Esophagus squamous epithelium (tissue), 5 donors: ENCODE measurements at places on chromosomes 4 and X. TPM values are rescaled to one million over a fixed set of nuclear protein-coding genes. Genes with fewer than 3 reads are reported as not detected.

GRCh38 chrX:28988246-28988645 lies 401.0 kb downstream of the IL1RAPL1 start:
- H3K4me1 ChIP-seq, result no peaks in the 10 kb centered on the region
- H3K27me3 ChIP-seq, result no peaks in the 10 kb centered on the region
- no peak overlapping the region for H3K4me3 ChIP-seq
- no peaks in the 10 kb centered on the region for H3K36me3 ChIP-seq
- DNase-seq, result no peak

- H3K36me3 ChIP-seq, result no peaks in the 10 kb centered on the region
- H3K4me1 ChIP-seq, result peaks cover 3% of the 10 kb centered on the region
- no peak overlapping the region for H3K27ac ChIP-seq
- no peak overlapping the region for H3K4me3 ChIP-seq
- DNase-seq, result no peak
Measured at GRCh38 chrX:112849016-112849415, 8.4 kb upstream of the AMOT start.

DNA sequence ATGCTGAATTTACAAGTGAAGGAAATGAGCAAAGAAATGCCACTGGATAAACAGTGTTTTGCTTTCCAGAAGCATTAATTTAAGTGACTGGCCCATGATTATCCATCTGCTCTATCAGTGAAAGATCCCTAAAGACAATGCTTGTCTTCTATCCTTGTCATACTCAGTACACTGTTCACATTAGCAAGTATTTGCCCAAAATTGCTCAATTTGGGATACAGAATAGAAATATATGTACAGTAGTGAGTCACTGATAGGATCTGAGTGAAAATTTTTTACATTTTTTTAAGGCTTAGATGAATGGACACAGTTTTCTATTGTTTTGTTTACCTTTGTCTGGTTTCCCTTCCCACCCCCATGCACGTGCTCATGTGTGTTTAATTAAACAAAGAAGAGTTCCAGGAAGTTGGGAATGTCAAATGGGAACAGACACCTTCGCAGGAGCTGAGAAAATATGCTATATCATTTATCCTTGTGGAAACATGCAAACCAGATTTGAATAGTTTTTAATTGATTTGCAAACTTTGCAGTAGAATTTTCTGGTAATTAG lies 656.3 kb downstream of the RPA4 start:
- no peak overlapping the region for H3K4me3 ChIP-seq
- no peaks in the 10 kb centered on the region for H3K4me1 ChIP-seq
- no peaks in the 10 kb centered on the region for H3K27me3 ChIP-seq
- H3K36me3 ChIP-seq, result no peaks in the 10 kb centered on the region
- H3K27ac ChIP-seq, result no peak overlapping the region

GRCh38 chrX:129981200-129981553 lies 1.3 kb upstream of the BCORL1 start:
- DNase-seq, result no peak
- H3K27ac ChIP-seq, result peak overlapping the region; percentile 67
- H3K4me3 ChIP-seq, result no peak overlapping the region
- no peaks in the 10 kb centered on the region for H3K27me3 ChIP-seq
- no peaks in the 10 kb centered on the region for H3K4me1 ChIP-seq

GRCh38 chr4:184347251-184348239 lies 126.8 kb downstream of the IRF2 start:
- no peaks in the 10 kb centered on the region for H3K27me3 ChIP-seq
- no peak overlapping the region for H3K4me3 ChIP-seq
- DNase-seq, result no peak
- no peaks in the 10 kb centered on the region for H3K36me3 ChIP-seq
- peak overlapping the region; percentile 95 for H3K27ac ChIP-seq

GRCh38 chr4:51885363-51885762 lies 42.4 kb downstream of the DCUN1D4 start:
- no peaks in the 10 kb centered on the region for H3K27me3 ChIP-seq
- no peak overlapping the region for H3K4me3 ChIP-seq
- no peaks in the 10 kb centered on the region for H3K4me1 ChIP-seq

PTPN13 gene
- total RNA-seq, result 44.8 TPM

PNCK gene
- total RNA-seq, result 5.7 TPM

STX18 gene
- 20.9 TPM for total RNA-seq

PROM1 gene
- total RNA-seq, result 0.13 TPM

CYLC1 gene
- total RNA-seq, result not detected

MAGEB2 gene
- total RNA-seq, result not detected
